ENCODE measurements at places on chromosomes 11 and 22.

GRCh38 chr11:47188259-47188658 lies 2.0 kb upstream of the PACSIN3 start:
- H3K4me3 ChIP-seq = no peak overlapping the region
- H3K36me3 ChIP-seq = no peaks in the 10 kb centered on the region
- no peak for DNase-seq
- no peak overlapping the region for H3K27ac ChIP-seq
- peaks cover 17% of the 10 kb centered on the region for H3K27me3 ChIP-seq

DNA sequence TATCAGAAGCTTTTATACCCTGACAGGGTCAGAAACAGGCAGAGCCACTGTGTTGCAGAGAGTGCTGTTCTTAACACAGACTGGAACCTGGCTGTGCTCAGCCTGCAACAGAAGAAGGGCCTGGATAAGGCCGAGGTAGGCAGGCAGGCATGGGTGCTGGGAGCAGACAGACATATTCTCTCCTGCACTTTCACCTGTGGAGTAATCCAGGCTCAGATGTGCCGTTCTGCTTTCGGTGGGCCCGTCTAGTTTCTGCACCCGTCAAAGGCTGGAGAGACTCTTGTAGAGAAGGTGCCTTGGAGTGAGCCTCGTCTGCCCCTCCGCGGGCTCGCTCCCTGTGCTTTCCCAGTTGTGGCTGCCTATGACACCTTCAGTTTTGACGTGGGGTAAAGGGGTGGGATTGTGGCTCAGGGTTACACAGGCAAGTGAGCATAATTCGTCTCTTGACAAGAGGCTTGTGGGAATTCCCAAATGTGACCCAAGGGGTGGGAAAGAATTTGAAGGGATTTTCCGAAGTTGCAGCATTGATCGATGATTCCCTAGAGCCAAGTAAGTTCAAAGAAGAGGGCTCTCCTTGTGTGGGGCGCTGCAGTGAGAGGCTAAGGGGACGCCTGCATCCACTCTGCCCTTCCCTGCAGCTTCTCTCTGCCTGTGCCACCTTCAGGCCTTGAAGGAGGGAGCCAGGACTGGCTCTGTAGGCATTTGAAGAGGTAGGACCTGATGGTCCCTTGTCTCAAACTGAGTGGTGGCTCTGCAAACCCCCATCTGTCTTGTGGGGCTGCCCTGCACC lies 16.2 kb upstream of the ST3GAL4 start:
- H3K36me3 ChIP-seq = peaks cover 73% of the 10 kb centered on the region
- DNase-seq = no peak
- H3K27ac ChIP-seq = no peak overlapping the region
- H3K27me3 ChIP-seq = no peaks in the 10 kb centered on the region
- no peak overlapping the region for H3K4me3 ChIP-seq

GRCh38 chr22:44085743-44086270 lies 61.7 kb downstream of the PARVB start:
- H3K36me3 ChIP-seq = no peaks in the 10 kb centered on the region
- H3K4me1 ChIP-seq = no peaks in the 10 kb centered on the region
- H3K4me3 ChIP-seq = no peak overlapping the region

DNA sequence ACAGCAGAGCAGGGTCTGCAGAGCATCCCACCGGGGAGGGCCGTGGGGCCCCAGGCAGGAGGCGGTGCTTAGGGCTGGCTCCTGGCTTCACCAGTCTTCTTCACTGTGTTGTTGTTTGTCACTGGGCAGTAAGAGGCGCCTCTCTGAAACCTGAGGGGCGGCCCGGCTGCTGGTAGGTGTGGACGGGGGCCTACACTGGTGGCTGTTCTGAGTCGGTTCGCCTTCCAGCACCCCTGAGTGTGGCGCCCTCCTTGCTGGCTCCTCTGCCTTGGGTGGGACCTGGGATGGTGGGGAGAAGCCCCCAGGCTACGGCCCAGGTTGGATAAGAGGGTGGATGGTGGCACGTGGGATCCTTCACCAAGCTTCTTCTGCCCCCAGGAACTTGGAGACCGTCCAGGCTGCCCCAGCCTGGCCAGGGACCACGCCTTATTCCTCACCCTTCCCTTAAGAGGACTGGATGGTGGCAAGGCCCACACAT lies 10.4 kb upstream of the GRAMD4 start:
- peaks cover 24% of the 10 kb centered on the region for H3K4me1 ChIP-seq
- no peak for DNase-seq
- H3K4me3 ChIP-seq = no peak overlapping the region
- no peaks in the 10 kb centered on the region for H3K36me3 ChIP-seq

- no peaks in the 10 kb centered on the region for H3K36me3 ChIP-seq
- no peak overlapping the region for H3K27ac ChIP-seq
- peaks cover 4% of the 10 kb centered on the region for H3K27me3 ChIP-seq
- H3K4me1 ChIP-seq = peaks cover 33% of the 10 kb centered on the region
Observed at GRCh38 chr11:61830237-61831105, 2.4 kb downstream of the FADS2 start.
